ENCODE measurements at places on chromosomes 5 and 9.

DNA sequence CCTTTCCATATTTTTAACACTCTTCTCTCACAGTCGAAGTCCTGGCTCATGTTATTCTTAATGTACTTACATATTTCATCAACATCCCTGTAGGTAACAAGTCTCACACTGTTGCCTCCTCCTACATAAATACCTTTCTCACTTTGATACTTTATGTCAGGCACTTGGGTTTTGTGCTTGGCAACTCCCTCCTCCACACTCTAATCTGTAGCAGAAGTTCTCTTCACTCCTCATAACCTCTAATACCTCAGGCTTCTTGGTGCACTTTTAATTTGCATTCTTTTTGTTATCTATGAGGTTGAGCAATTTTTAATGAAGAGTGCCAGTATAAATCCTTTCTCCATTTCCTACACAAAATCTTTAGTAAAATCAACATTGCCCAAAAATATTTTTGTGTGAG lies 24.1 kb upstream of the ARRDC3 start:
- DNase-seq = no peak

DNA sequence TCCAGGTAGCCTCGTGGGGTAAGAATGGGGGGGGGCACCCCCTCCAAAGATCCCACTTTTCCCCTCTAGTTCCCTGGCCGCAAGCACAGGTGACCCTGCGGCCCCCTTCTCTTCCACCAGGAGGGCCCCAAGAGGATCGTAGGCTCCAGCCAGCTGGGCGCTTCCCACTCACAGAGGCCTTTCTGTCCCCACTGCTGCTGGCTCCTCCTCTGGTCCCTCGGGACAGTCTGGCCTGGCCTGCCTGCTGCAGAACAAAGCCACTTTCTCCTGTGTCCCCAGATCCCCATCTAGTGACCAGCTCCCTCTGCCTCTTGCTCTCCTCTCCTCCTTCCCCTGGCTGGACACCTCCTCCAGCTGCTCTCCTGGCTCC lies 534 bp upstream of the SAPCD2 start:
- DNase-seq = no peak

DNA sequence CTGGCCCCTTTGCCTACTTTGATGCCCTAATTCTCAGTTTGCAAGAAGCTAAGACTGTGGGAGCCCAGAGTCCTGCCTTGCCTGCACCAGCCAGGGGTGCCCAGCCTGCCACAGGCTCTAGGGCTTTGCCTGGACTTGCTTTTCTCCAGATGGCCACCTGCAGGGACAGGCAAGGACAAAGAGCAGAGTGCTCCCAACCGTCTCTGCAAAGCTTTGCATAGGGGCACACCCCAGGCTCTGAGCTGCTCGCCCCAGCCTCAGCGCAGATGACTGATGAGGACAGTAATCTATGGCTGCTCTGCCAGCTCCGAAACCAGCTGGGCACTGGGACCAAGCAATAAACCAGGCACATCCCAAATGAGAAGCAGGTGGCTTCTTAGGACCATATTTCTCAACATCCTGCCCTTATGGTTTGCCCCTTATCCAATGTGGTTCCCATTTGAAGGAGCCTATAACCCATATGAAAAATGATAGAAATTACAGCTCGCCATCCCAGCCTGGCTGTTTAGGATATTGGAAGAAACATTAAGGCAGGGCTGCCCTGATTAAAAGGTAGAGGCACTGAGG lies 25.4 kb upstream of the TCF7 start:
- DNase-seq = no peak

- DNase-seq = no peak
Measured at GRCh38 chr9:101585740-101586139, 9.0 kb downstream of the PPP3R2 start.

GRCh38 chr5:56791396-56791795 lies 24.0 kb upstream of the MAP3K1 start:
- no peak for DNase-seq

GRCh38 chr5:144203750-144204596 lies 33.3 kb downstream of the KCTD16 start:
- DNase-seq = peak; percentile 32

DNA sequence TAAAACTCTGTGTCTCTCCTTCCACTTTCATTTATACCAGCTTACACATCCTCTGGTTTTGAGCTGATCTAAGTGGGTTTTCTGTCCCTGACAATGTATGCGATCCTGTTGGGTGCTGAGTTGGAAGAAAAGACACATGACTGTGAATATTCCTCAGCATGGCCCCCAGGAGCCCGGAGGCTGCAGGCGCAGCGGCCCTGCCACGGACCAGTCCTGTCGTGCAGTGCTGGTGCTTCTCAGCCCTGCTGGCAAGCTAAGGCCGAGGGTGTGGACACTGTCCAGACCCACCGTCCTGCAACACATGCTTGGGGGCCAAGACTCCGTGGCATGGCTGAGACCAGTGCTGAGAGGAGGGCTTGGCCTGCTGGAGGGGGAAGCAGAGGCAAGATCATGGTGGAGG lies 328.9 kb upstream of the IRX2 start:
- DNase-seq = no peak

- DNase-seq = peak; percentile 98
Measured at GRCh38 chr5:52139888-52140615, 647.7 kb upstream of the ITGA1 start.

DNA sequence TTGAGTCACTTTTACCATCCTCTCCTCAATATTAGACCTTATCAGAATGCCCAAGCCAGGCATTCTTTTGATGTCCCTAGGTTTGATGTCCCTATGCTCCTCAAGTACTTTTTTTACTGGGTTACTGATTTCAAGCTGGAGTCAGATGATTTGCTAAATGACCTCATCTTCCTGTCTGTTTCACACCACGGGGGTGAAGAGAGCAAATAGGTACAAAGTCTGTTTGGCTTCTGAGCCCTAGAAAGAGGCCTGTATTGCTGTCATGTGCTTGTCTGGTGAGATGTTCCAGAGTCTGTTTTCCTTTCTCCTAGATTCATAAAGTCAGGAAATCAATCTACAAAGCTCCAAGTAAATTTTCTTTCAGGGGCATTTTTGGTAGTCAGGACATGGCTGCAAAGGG lies 12.7 kb upstream of the DAB2 start:
- no peak for DNase-seq

- DNase-seq = no peak
Measured at GRCh38 chr9:130632081-130632710, 32.2 kb upstream of the PRDM12 start.
